ENCODE measurements at places on chromosomes 2 and 18.

DNA sequence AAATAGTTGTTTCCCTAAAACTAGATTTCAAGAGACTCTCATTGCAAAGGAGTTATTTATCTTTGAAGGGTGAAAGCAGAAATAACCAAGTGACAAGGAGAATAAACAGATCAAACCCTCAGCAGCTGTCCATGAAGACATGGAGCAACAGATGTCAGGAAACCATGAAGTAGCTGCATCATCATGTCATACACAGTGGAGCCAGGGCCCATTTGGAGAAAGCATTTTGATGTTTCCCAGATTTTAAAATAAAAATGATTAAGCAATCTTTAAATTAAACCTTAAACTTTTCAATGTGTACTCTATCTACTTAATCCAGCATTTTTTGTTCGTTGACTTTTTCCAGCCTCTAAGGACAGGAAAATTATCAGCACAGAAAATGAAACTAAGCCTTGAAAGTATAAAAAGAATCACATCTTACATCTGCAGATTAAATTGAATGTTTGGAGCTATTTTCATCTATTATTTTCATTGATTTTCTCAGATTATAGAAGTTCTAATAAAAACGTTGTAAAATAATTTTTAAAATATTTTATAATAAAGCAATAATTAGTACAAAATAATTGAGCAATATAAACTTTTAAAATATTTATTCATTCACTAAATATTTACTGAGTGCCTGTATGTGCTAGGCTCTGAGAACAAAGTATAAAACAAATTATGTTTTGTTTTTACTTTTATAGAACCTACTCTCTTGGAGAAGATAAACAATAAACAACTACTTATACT is 860.1 kb downstream of the BCL11A start:
- no peak for DNase-seq

DNA sequence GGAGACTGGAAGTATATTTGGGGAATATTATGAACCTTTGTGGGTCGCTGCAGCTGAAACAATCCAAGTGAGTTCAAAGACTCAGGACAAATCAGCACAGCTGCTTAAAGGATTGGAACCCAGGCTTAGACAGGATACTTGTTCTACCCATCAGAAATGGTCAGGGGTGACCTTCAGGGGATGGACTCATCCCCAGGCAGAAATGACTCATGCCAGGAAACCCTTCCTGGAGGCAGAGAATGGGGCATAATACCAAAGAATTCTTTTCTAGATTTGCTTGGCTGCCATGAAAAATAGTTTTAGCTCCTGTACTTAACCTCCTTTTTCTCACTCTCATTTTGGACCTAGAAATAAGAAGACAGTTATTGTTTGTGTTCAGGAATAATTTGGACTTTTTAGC is 425.5 kb downstream of the TSN start:
- no peak for DNase-seq

GRCh38 chr2:36405183-36405582 is 49.6 kb downstream of the CRIM1 start:
- no peak for DNase-seq

DNA sequence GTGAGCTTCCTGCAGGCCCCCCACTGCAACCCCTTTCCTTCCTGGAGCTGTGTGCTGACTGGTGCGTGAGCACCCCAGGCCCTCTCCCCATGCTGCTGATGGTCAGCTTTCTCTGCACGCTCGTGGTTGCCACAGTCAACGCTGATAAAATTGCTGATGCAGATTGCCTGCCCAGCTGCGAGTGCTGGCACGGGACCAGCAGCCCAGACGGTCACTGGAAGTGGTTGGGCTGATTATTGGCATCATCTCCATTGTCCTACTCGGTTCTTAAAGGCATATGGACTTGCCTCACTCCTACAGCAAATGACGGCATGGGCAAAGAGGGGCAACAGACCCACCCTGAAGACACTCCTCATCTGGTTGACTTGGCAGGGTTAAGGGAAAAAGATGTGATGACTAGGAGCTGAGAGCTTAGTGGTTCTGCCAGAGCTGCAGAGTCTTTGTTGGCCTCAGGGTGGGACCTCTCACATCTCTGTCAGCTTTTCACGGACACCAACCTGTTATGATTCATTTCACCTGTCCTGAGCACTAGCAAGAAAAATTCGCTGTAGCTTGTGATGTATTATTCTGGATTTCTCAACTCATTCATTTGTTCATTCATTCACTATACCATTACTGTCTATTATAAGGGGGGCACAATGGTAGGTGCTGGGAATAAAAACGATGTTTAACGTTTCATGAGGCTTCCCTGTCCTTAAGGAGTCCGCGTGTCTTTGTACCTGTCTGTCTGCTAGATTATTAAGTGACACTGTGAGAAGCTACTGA is 38.4 kb downstream of the PAX8 start:
- no peak for DNase-seq

- DNase-seq: no peak
These were observed 91.5 kb downstream of the LTBP1 start for GRCh38 chr2:33038230-33038629.

DNA sequence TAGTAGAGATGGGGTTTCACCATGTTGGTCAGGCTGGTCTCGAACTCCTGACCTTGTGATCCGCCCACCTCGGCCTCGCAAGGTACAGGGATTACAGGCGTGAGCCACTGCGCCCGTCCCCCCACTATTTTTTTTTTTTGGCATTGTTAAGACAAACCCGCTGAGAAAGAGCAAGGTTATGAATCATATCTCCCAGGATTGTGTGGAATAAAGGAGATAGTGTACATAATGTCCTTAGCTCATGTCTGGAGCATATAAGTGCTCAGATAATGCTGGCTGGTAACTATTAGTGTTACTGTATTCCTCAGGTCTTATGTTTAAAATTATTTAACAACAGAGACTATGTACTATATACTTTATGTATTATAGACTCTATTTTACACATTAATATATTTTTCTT is 36.0 kb downstream of the TTC27 start:
- DNase-seq: no peak

- DNase-seq: no peak
These were observed 116.3 kb upstream of the SCN7A start for GRCh38 chr2:166610180-166610912.

DNA sequence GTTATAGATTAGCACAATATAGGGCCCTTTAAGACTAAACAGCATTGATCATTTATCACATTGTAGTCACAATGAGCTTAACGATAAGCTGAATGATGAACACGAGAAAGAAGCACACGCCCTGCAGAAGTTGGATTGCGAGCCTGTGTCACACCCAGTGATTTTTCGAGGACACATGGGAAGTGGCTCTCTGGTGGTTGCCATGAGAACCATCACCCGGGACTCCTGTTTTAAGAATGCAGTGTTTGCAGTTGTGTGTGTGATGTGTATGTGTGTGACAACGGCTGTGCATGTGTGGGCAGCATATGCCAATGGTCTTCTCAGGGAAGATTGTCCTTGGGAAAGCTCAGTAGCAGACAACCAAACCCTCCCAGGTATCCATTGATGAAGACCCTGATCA is 69.2 kb downstream of the PDCL3 start:
- DNase-seq: no peak

DNA sequence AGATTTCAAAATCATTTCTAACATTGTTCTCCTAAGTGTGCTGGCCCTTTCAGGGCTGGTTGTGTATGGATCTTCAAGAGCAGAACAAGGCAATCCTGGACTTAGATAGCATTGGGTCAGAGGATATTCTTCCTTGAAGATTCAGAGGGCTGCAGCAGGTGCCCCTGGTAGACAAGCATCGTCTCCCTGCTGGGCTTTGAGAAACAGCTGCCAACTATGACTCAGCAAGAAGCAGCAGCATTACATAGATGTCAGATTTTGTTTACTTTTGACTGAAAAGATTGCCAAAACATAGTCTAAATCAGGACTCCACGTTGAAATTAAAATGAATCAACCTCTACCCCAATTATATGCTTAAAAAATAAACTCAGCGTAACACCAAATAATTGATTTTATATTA is 618.8 kb downstream of the SOCS6 start:
- DNase-seq: no peak

- no peak for DNase-seq
These were observed 72.9 kb downstream of the TMX3 start for GRCh38 chr18:68642003-68642402.

DNA sequence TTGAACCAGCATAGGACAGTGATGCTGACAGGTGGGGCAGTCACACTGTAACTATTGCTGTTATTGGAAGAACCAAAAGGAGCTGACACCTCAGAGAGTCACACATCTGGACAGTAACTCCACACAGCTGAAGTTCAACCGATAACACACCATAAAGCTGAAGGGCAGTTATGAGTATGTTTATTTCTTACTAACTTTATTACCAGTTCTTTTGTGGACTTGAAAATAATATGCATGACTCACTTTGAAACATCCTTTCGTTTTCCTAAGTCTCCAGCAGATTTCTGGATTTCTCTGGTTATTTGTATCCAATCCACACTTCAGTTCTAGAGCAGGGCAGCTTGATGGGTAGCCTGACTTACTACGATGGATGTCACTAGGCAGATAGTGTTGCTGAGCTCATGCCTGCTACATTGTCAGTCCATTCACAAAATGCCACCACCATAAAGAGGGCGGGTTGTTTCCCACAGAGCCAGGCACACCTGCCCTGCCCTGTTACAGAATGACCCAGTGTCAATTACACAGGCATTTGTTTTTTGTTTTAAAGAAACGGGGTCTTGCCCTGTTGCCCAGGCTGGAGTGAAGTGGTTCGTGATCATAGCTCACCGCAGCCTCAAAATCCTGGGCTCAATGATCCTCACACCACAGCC is 8.4 kb upstream of the AGBL5 start:
- DNase-seq: no peak

GRCh38 chr2:239445771-239446524 is 45.1 kb upstream of the HDAC4 start:
- no peak for DNase-seq

GRCh38 chr2:120552800-120553481 is 182.7 kb upstream of the GLI2 start:
- DNase-seq: peak; percentile 39

DNA sequence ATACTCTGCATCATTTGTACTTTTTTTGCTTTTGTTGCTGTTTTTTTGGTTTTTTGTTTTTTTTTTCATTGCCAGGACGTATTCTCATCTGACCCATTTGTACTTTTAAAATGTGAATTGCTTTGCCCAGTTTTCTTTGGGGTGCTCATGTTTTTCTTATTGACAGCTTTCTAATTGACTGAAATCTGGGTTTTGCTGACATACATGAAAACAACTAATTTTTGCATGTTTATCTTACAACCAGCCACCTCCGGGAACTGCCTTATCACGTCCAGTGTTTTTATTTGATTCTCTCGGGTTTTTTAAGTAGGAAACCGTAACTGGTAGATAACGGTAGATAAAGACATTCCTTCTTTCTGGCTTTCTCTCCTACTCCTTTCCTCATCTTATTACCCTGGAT is 38.6 kb downstream of the SNORC start:
- DNase-seq: no peak

DNA sequence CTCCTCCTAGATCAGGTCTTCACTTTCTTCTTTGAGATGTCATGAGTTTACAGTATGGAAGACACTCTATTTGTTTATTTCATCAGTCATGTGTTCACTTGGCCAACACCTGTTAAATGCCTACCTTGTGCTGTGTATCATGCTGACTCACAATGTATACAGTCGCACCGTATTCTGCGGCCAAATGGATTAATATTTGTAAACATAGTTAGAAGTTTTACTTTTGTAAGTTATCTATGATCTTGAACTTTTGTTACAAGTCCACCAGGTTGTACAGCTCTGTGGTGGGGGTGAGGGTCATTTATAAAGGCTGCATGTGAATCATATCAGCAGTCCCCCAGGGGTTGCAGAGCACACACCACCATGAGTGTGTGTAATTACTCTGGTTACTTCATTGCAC is 408.7 kb upstream of the NRP2 start:
- DNase-seq: no peak

Data from activated CD4-positive, alpha-beta memory T cell treated with anti-CD3 and anti-CD28 coated beads, Interleukin-2, amount 10 ng/mL, durations not matched to agents 7 days and 5 days (primary cell).